ENCODE measurements at places on chromosomes 5 and 9.

DNA sequence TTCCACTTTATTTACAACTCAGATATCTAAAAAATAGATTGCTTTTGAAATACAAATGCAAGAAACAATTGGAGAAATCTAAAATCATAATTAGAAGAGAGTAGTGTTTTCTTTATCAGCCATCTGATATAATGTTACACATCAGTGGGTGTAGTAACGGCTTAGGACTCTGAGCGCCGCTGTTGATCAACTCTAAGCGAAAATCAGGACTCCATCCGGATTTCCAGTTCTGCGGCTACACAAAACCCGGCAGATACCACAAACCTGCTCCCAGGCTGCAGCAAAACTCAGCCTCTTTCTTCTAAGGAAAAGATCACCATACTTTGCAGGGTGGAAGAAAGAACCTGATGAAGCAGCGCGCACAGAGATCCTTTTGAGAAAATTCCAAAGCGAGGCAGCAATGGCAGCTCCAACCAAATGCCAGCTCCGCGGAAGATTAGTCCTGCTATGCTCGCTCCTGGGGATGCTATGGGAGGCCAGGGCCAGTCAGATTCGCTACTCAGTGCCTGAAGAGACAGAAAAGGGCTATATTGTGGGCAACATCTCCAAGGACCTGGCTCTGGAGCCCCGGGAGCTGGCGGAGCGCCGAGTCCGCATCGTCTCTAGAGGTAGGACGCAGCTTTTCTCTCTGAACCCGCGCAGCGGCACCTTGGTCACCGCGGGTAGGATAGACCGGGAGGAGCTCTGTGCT lies at the start of gene PCDHGA9:
PCDHGA9 (plus strand) TSS at position 226 of the 691 bp plus-strand sequence; CDS start at position 401, 175 bp downstream.
- DNase-seq: no peak

GRCh38 chr5:1921711-1922110 lies 39.0 kb upstream of the IRX4 start:
- DNase-seq: no peak

GRCh38 chr5:52779213-52779612 lies 8.5 kb upstream of the ITGA1 start:
- DNase-seq: no peak

- no peak for DNase-seq
These were observed 306.1 kb upstream of the WWC1 start for GRCh38 chr5:167985373-167985772.

DNA sequence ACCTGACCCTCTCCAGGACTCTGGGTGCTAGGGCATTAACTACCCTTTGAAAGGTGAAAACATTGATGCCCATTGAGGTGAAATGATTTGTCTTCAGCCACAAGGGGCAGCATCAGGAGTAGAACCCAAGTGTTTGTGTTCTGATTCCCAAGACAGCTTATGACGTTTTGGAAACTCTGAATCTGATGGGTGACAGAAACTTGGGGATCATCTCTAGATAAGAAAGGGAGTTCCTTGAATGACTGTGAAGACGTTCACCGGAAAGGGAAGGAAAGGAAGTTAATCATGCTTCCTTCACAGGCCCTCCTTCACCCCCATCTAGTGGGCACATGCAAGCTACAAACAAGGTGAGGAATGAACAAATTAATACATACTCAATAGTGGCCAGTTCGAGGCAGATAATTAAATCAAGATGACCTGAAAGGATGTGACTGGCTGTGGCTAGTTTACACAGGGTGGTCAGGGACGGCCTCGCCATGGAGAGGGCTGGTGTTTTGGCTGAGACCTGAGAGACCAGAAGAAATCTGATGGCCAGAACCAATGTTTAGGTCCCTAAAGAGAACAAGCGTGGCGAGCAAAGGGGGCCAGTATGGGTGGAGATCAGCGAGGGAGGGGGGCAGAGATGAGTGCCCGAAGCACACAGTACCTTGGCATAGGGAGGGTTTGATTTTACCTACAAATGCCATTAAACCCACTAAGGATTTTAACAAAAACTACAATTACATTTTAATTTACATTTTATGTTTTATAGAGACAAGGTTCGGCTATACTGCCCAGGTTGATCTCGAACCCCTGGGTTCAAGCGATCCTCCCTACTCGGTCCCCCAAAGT lies 937 bp upstream of the SLC26A2 start:
- DNase-seq: no peak

DNA sequence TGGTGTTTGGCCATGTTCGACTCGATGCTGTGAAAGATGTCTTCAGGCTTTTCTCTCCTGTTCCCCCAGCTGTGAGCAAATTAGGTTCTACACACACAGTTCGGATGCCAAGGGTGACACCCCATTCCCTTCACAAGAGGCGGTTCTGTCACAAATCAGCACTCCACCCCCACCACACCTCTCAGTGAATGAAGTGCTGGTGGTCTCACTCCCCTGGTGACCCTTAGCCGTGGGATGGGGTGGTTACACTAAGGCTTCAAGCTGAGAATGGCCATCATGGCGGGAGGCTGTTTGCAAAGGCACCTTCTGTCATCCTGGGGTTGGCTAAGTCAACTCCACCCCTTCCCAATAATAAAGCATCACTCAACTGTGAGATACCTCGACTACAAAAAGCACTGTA lies 26.4 kb downstream of the AMBP start:
- DNase-seq: no peak

DNA sequence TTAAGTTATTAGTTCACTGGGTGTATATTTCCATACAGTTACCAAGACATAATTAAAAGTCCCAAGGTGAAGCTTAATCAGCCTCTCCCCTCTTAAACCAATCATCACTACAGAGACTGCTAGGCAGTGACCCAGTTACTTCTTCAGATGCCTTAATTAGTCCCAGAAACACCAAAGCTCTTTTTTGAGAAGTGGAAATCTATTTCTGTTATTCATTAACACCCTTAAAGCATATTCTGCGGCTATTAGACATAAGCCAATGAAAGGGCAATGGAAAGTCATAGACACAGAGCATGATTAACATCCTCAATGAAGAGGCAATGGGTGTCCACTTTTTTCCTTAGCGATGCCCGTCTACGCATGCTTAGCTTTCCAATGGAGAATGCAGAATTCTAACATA lies 48.3 kb upstream of the DNAH5 start:
- no peak for DNase-seq

- DNase-seq: no peak
These were observed 6.9 kb upstream of the UBAP1 start for GRCh38 chr9:34171753-34172535.

- no peak for DNase-seq
These were observed 144.2 kb downstream of the GDNF start for GRCh38 chr5:37695647-37696046.

DNA sequence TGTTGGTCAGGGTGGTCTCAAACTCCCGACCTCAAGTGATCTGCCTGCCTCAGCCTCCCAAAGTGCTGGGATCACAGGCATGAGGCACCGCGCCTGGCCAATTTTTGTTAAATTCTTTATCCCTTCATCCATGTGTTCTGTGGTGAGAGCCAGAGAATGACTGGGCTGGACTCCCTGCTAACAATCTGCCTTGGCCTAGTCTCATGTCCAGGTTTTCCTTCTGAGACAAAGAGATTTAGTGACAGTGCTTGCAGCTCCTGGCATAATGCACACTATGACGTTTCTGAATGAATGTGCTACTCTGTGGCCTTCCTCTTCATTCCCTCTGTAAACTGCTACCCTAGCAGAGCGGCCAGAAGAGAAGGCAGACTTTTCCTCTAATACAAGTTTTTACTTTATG lies 79.3 kb downstream of the FOXD1 start:
- DNase-seq: no peak

Measured in skeletal muscle cell (primary cell).